Activated T-helper 1 cell treated with anti-CD3 and anti-CD28 coated beads, Interleukin-2, amount 50 U/mL, for 16 hours (primary cell): ENCODE measurements at places on chromosomes 2 and 18.

- DNase-seq, result no peak
These were observed 6.1 kb downstream of the GPR17 start for GRCh38 chr2:127651971-127652550.

DNA sequence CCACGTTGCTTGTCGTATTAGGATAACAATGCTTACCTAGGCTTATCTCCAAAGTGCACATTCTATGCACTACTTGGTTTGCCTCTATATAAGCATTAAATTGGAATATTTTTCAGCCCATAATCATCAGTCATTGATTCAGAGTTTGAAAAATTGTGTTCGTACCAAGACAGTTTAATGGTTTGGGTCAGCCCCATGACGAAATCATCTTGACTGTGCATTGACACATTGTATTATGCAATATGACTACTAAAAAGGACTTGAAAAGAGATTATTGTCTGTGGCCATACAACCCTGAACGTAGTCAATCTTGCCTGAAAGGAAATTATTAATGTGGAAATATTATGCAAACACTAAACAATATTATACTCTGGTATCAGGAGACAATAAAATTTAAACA, 141.3 kb downstream of the EML6 start:
- no peak for DNase-seq

GRCh38 chr18:63889626-63890025, 2.1 kb downstream of the SERPINB2 start:
- DNase-seq, result no peak

DNA sequence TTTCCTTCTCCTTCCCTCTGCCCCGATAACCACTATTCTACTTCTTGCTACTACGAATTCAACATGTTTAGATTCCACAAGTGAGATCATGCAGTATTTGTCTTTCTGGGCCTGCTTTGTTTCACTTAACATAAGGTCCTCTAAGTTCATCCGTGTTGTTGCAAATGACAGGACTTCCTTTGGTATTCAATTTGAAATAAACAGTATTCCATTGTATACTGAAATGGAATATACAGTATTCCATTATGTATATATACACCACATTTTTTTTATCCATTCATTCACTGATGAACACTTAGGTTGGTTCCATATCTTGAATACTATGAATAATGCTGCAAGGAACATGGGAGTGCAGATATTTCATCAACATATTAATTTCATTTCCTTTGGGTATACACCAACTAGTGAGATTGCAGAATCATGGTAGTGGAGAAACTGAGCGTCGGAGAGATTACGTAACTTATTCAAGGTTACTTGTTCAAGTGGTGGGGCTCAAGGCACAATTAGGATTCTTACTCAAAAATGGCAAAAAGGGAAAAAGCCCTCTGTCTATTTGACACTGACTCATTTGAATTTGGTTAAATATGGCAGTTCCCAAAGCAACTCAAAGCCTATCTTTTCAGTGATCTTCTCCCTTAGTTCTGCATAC, 85.1 kb downstream of the CHN1 start:
- DNase-seq, result no peak

GRCh38 chr2:235535423-235536130, 41.7 kb downstream of the AGAP1 start:
- DNase-seq, result no peak

GRCh38 chr2:26001743-26002351, 19.6 kb upstream of the KIF3C start:
- no peak for DNase-seq

DNA sequence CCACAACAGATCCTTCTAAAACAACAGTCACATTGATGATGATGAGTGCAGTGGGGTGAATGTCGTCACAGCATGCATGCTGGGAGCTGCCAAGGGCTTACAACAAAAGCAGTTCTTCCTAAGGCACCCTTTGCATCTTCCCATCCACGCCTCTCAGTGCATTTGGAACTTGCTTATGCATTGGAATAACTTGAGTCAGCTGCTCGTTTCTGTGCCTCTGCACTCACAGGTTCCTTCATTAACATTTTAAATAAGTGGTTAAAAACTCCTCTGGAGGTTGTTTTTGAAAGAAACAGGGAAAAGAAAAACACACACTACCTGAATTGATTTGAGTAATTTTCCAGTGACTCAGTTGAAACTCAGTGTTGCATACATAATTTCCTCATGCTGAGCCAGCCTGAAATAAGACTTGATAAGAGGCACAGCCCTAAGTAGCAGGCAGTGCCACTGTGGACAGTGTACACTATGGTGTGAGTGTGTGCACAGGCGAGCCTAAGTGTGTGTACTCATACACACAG, 46.8 kb upstream of the TRIM43B start:
- DNase-seq, result no peak

GRCh38 chr18:69838620-69839411, 108.9 kb downstream of the CD226 start:
- no peak for DNase-seq

GRCh38 chr2:121583555-121583954, 52.9 kb downstream of the RNU4ATAC start:
- DNase-seq, result no peak

DNA sequence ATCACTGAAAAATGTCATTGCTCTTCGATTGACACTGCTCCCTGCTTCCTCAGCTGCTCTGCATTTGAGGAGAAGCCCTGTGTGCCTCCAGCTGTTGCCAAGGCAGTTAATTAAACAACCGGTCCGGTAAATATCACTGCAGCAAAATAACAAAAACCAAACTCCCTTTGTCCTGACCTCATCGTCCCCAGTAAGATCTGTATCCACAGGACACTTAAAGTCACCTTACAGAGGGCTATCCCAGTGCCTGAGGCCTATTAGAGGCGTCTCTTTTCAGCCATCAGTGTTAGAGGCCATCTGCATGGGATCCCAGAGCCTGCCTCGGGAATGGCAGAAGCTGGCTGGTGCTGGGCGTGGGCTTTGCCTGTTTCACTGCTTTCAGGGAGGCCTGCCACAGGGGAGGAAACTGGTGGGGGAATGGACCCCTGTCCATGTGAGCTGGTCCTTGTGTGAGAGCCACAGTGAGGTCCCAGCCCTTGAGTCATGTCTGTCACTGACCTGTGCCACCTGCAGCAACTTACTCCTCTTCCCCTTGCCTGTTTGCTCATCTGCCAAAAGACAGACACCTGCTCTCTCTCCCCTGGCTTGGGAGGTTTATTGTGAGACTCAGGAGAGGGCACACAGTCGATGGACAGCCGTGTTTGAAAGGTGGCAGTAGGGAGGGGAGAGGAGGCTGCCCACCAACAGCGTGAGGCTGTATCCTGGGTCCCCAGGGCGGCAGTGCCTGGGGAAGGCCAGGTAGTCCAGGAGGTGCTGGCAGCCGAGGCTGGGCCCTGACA, 117.7 kb upstream of the MCFD2 start:
- no peak for DNase-seq

- no peak for DNase-seq
These were observed 69.1 kb downstream of the ACVR2A start for GRCh38 chr2:147913701-147914480.

DNA sequence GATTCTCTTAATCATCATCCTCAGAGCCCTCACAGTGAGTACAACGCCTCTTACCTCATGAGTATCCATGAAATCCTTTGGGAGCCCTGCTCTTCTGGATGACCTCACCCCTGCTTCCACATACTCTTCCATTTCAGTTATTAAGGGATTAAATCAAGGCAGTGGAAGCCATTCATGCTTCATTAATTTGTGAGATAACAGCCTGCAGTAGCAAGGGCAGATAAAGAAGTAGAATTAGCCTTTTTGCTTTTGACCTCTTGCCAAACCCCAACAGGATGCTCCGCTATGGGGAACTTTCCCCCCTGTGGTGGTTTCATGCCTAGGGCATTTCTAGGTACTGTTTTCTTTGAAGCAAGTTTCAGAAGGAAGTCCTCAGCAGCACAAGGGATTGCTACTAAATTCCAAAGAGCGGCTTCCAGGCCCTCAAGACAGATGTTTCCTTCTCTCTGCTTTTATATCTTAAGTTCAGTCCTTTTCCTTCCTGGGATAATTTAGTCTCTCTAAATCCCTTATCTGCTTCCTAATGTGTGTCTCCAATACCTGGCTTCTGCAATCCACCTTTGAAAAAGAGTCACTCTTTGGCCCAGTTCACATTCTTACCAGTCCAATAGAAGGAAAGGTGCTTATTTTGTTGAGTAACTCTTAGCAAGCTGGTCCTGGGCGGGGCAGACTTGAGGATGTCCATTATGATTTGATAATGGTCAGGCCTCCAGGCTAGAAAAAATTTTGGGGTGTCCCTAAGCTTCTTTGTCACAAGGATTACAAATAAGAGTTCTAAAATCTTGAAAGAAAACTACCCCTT, 76.9 kb downstream of the MYO1B start:
- DNase-seq, result no peak

GRCh38 chr2:119721462-119721861, 38.3 kb upstream of the PTPN4 start:
- no peak for DNase-seq

- no peak for DNase-seq
These were observed 101.7 kb downstream of the B3GNT2 start for GRCh38 chr2:62297624-62298010.

DNA sequence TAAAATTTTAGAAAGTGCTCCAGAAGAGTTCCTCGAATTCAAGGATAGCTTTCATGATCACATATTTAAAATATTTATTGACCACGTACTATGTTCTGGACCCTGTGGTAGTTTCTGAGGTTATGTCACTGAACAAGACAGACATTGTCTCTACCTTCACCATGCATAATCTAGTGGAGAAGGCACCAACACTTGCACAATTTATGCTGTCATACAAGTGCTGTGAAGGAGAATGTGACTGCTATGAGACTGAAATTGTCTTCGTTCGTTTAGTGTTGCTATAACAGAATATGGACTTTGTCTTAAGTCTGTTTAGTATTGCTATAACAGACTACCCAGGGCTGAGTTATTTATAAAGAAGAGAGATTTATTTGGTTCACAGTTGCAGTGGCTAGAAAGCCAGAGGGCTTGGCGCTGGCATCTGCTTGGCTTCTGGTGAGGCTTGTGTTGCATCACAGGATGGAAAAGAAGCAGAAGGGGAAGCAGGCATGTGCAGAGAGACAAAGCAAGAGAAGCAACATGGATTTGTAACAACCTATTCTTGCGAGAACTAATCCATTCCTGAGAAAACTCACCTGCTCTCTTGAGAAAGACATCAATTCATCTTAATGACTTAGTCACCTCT, 50.0 kb upstream of the RFX8 start:
- DNase-seq, result no peak
